ENCODE measurements at places on chromosomes 2 and 18.

GRCh38 chr2:196445991-196446390, 193.5 kb upstream of the CCDC150 start:
- DNase-seq, result no peak

DNA sequence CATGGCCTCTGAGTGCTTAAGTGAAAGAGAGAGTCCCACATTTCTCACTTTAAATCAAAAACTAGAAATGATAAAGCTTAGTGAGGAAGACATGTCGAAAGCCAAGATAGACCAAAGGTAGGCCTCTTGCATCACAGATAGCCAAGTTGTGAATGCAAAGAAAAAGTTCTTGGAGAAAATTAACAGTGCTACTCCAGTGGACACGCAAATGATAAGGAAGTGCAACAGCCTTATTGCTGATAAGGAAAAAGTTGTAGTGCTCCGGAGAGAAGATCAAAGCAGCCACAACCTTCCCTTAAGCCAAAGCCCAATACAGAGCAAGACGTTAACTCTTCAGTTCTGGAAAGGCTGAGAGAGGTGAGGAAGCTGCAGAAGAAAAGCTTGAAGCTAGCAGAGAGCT, 32.1 kb downstream of the PSMD1 start:
- DNase-seq, result no peak

- DNase-seq, result no peak
These were observed 787.3 kb upstream of the RAB6C start for GRCh38 chr2:129192117-129192516.

DNA sequence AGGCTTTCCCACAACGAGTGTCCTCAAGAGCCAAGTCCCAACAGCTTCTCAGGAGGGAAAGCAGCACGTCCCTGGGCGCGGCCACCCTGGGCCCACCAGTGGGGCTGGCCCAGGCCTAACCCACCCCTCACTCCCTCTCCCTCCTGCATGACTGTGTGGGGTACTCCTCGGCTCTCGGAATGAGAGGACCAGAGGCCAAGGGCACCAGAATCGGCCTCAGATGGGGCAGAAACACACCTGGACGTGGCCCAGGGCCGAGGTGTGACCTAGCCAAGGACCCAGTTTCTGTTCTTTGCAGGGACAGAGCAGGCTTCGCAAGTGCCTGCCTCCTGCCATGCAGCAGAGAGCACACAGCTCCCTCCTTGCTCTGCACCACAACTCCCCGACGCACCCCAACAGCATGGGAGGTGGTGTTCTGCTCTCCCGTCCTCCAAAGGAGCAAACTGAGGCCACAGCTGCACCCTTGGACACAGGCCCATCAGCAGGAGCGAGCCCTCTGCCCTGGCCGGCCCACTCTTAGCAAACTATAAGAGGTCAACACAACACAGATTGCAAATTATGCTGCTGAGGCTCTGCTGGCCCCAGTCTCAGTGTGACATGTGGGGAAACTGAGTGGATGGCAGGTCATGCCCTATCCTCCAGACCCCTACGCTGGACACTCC, 19.7 kb downstream of the HS6ST1 start:
- DNase-seq, result no peak

- DNase-seq, result no peak
These were observed 52.3 kb downstream of the ARHGAP28 start for GRCh38 chr18:6781796-6782195.

DNA sequence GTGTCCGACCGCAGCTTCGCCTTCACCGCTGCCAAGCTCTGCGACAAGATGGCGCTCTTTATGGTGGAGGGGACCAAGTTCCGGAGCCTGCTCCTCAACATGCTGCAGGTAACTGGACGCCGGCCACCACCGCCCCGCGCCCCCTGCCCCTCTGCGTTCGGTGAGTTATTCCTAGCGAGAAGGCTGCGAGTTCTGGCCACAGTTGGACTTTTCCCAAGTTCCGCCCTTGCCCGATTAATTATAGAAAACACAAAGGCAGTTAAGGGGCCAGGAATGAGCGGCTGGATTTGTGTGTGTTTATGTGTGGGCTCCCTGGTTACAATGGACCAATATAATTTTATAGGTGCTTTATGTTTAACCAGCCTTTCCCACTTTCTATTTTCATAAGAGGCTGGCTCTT, 189.2 kb downstream of the SMAD7 start:
- no peak for DNase-seq

DNA sequence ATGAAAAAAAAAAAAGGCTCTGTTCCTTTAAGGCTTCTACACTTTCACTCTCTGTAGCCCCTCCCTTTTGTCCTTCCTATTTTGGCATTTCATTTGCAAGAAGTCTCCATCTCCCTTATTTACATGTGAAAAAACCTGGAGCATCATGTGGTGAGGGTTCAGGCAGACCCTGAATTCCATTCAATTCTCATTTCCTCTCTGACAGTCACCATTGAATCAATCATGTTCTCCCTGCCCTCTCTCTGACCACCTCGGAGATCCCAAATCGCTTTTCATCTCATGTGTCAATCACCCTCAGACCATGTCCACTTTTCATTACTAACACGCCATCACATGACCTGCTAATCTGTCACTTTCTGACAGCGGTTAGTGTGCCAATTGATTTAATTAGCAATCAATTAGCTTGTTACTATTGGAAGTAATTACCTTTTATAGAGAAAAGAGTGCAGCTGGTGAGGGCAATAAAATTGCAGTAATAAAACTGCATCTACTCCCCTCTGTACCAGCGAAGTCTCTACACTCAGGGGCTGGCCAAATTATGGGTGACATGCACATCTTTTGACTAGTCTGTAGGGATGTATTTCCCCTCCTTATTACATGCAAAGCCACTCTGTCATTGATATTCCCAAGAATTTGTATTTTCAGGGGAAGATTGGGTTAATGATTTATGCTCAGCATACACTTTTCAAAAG, 317.4 kb downstream of the EN1 start:
- no peak for DNase-seq

- no peak for DNase-seq
These were observed 42.9 kb downstream of the MMADHC start for GRCh38 chr2:149544692-149545091.

GRCh38 chr2:29050591-29050990, 23.7 kb downstream of the PCARE start:
- DNase-seq, result no peak

DNA sequence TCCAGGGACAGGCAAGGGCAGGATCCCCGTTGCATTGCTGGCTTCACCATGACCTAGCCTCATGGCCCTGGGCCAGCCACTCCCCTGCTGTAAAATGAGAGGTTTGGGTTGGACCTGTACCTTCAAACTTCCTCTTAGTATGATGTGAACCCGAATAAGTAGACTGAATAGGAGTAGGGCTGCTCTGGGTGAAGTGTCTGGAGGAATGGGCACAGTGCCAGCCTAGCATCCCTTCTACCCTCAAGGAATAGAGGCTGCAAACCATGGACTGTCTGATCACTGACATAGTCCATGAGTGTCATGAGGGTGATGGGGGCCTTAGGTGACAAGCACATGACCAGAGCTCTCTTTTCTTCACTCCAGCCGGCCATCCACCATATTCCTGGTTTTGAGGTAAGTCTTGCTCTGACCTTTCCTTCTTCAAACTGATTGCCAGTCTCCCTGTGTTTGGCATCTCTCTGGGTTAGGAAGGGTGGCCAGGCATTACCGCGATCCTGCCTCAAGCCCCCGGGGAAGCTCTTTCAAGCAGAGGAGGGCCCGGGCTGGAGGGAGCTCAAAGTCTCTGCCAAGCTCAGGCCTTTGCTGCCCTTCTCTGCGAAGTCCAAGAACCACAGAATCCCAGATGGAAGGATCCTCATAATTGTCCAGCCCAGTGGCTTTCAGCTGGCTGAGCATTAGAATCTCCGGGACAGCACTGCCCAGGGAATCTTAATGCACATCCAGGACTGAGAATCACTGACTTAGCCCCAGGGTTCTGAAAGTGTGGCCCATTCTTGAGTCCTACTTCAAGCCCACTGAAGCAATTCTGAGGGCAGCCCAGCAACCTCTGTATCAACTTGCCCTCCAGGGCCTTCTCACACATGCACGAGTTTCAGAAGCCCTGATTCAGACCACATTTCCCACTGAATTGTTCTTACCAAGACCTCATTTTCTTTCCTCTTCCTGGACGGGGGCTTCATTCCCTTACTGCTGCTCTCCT, 148.1 kb downstream of the DYSF start:
- DNase-seq, result no peak

DNA sequence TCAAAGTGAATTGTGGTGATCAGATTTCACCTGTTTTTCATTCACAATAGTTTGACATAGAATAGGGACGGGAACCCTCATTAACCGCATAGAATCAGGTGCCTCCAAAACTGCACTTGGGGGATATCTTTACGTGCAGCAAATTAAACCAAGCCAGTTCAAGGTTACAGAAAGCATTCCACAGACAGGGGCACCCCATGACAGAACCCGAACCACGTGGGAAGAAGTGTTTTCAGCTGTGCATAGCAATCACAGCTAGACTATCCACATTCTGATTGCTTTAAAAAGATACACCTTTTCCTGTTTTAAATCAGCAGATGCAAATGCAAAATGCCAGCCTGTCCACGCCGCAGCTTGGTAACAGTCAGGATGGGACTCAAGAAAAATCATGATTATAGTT, 205.8 kb downstream of the ANAPC1 start:
- DNase-seq, result no peak

DNA sequence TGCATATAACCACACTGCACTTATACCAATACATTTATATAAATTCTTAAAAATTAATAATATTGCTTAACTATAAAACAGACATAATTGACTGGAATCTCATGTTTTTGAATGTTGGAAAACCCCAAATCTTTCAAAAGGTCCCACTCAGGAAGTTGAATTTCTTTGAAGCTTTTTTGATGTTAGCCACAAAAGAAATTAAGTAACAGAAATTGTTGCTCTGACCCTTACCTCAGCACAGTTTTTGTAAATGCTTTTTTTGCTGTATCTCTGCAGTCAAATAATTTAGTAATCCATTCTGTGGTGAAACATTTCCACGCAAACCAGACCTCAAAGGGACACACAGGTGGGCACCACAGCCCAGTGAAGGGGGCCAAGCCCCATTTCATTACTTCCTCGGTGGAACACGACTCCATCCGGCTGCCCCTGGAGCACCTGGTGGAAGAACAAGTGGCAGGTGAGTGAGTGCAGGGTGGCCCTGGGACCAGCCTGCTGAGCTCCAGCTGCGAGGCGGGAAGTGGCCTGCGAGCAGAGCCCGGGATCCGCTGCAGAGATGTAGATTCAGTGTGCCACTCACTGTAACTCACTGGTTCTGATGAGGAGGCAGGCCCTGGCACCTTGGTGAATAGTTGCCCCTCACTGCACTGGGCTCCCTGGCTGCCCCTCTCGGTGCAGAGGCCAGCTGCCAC, 8.4 kb downstream of the SCLY start:
- DNase-seq, result no peak
